ENCODE measurements at places on chromosomes 5 and 9.

- DNase-seq = no peak
These were observed 98.0 kb downstream of the ENC1 start for GRCh38 chr5:74542482-74542881.

- peak; percentile 46 for DNase-seq
These were observed 64.7 kb downstream of the STK10 start for GRCh38 chr5:172123269-172123692.

DNA sequence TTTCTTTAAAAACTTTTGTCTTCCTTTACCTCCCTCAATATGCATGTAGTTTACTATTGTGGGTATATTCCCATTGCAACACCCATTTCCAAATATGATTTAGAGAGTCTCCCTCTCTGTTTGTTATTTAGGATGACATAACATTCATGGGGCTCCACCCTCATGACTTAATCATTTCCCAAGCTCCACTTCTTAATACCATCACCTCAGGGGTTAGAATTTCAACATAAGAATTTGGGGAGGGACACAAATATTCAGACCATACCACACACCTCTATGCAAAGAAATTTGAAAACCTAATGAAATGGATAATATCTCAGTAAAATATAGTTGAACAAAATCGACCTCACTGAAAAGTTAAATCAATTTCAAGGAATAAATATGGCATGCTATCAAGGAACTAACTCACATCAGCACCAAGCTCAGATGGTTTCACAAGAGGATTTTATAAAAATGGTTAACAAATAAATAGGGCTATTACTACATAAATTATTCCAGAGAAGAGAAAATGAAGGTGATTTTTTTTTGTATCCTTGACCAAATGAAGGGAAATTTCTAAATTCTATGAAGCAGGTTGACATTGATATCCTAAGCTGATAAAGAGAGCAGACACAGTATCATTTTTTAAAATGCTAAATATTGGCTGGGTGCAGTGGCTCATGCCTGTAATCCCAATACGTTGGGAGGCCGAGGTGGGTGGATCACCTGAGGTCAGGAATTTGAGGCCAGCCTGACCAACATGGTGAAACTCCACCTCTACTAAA, 20.2 kb upstream of the UBTD2 start:
- DNase-seq = no peak

GRCh38 chr5:150056075-150056443, 30.3 kb downstream of the CSF1R start:
- no peak for DNase-seq

DNA sequence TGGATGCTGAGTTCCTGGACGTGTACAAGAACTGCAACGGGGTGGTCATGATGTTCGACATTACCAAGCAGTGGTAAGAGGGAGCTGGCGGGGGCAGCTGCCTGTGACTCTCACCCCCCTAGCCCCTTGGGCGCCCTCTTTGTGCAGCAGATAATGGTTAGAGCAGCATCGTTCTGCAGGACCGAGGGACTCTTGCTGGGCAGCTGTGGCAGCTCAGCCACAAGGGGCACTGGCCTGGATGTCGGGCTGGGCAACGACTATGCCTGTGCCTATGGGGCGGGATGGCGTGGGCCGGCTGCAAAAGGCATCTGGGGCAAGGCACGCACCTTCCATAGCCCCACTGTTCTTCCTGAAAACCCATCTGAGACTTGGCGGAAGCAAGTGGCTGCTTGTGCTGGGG, 12.9 kb upstream of the AJM1 start:
- no peak for DNase-seq

DNA sequence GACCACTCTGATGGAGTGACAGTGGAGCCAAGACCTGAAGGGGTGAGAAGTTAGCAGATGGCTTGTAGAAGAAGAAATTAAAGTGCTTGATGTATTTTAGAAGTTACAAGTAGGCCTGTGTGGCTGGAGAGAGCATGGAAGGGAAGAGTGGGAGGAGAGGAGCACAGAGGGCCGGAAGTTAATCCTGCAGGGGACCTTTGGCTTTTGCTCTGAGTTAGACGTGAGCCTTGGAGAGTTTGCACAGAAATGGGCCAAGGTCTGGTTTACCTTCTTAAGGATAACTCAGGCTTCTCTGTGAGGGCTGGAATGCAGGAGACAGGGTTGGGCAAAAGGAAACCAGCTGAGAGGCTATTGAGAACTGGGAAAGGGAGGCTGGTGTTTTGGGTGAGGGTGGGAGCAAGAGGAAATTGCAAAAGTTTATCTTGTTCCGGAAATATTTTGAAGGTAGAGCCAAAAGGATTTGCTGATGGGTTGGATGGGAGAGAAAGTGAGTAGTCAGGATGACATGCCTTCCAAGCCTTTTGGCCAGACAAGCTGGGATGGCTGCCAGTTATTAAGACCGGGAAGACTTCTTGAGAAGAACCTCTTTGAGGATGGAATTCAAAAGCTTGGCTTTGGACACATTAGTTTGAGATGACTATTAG, 17.5 kb upstream of the F2RL1 start:
- DNase-seq = no peak

DNA sequence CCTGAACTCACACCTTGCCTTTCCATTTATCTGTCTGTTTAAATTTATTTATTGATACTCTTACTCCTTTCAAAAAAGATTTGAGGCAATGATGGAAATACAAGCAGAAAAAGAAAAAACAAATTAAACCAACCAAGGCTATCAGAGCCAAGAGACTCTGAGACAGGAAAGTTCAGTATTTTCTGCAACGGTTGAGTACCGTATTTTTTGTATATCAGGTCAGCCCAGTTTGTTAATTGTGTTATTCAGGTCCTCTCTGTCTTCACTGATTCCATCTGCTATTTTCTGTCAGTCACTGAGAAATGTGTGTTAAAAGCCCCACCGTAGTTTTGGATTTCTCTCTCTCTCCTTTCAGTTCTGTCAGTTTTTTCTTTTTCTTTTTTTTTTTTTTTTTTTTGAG, 134.5 kb upstream of the SMIM23 start:
- no peak for DNase-seq

- DNase-seq = no peak
These were observed 653.0 kb downstream of the MTRR start for GRCh38 chr5:8521991-8522390.

DNA sequence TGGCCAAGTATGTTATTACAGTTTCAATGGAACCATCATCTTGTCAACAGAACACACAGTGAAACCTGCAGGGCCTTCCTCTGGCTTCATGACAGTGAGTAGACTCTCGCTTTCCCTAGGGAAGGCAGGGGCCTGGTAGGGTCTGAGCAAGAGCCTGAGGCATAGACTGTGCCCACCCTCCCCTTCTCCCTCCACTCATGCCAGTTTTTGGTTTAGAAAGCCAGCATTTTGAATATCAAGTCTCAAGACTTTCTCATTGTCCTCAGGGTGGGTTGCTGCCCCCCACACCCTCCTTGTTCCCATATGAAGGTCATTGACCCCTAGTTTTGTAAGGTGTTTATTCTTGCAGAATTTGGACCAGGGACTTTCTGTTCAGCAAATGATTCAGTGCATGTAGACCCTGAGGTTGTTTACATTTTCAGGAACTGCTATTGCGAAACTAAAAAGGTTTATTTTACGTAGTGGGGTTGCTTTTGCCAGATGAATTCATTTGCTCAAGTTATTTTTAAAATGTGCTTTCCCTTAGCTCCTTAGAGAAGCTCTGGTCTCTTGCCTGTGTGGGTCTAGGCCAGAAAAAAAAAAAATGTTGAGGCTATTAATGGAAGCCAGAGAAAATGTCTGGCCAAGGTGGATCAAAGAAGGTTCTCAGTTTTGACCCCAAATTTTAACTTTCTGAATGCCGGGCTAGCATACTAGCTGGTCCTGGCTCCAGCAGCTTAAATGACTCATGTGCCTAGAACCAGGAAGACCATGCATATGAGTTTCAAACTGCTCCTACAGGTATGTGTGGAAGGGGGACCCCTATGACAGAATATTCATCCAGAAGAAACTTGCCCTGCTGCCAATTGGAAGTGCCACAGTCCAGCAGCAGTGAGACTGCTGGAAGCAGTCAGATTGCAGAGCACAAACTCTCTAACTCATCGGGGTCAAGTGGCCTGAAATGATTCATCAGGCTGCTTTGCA, 10.1 kb upstream of the MOB3B start:
- no peak for DNase-seq

- DNase-seq = no peak
These were observed 96.7 kb downstream of the MRPS27 start for GRCh38 chr5:72223371-72223770.

GRCh38 chr9:124248066-124248465, 9.7 kb upstream of the NEK6 start:
- DNase-seq = no peak

- no peak for DNase-seq
These were observed 71.2 kb downstream of the GHR start for GRCh38 chr5:42494414-42494813.

DNA sequence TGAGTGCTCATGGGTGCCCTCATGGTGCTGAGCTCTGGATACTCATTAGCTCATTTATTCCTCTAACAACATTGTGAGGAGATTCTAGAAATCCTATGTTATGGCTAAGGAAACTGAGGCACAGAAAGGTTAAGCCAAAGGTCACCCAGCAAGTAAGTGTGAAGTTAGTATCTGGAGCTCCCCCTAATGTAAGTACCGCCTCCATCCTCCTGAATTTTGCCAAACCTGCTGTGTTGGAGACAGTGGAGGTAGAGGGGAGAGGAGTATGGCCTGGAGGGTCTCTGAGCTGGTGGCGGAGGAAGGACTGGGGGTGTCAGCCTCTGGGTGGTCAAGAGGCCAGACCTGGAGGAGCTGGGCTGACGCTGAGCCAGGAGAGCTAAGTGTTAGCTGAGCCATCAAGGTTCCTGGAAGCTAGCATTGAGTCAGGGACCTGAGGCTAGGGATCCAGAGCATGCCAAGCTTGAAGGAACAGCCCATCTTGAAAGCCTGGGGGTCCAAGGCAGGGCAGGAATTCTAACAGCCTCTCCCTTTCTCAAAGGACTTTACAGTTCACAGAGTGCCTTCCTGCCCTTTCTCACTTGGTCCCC, 114.8 kb downstream of the RGS3 start:
- DNase-seq = no peak

DNA sequence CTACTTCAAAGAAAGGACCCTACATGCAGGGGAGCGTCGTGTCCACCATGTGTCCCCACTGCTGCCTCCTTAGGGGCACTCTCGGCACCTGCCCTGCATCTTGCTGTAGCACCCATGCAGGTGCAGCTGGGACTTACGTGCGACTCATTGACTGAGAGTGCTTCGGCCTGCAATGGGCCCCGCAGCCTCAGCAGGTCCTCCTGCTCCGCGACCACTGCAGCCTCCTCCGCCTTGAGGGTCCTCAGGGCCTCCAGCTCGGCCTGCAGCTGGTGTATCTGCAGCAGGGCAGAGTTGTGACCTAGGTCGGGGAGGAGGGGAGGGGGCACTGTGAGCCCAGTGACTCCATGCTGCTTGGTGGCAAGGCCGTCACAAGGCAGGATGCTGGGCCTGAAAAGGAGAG, 27.1 kb downstream of the ARPC5L start:
- no peak for DNase-seq

DNA sequence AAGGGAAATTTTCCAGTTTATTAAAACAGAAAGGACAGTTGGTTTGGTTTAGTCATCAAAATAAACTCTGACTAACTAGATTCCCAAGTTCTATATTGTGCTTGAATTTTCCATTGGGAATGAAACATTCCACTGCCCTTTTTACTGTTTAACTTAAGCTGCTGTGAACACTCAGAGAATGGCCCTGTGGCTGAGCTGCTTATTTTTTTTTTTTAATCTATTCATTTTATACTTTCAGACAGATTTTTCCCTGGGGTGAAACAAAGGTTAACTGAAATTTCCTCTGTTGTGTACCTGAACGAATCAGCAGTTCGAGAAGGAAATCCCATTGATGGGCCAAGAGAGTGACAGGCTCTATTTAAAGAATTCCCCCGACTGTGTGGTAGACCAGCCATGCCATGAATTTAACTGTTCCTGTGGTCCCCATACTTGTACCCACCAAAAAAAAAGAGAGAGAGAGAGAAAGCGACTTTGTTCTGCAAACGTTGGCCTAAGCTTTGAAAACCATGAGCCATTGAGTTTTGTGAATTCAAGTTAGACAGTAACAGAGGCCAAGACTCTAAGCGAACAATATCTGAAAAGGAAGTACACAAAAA, 138.7 kb upstream of the GRHPR start:
- DNase-seq = no peak

GRCh38 chr5:42074353-42074752, 149.3 kb downstream of the FBXO4 start:
- DNase-seq = no peak

GRCh38 chr5:99763021-99763774, 772.0 kb upstream of the FAM174A start:
- no peak for DNase-seq

- no peak for DNase-seq
These were observed 70.2 kb downstream of the PRUNE2 start for GRCh38 chr9:76835571-76836283.

- DNase-seq = no peak
These were observed 1.6 kb downstream of the WDR38 start for GRCh38 chr9:124854822-124855221.

- DNase-seq = no peak
These were observed 122.5 kb downstream of the COL23A1 start for GRCh38 chr5:178467568-178468195.

DNA sequence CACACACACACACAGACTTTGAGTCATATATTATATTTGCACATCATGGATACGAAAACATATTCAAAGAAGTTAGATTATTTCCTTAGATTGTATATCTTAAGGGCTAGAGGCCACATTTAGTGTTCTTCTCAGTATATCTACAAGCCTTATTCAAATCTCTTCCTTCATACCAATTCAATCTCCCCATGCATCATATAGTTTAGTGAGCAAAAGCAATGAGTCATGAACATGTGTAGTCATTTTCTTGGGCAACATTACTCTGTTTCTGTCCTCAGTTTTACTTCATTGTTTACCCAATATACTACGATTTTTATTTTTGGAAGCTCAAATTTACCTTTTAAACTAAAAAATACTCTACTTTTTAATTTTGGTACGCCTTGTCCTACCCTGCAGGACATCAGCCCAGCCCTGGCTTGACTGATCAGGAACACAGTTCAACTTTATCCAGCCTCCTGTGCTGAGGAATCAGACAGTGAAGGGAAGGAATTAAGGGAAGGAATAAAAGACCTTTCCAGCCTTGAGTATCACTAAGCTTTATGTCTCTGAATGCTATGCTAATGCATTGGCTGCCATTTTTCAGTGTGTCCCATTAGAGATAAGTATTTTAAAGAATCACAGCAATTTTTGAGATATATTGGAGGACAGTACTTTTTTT, 101.7 kb upstream of the FST start:
- no peak for DNase-seq

- DNase-seq = no peak
These were observed 36.8 kb downstream of the IQGAP2 start for GRCh38 chr5:76439929-76440328.

GRCh38 chr9:107707428-107707837, 217.9 kb upstream of the KLF4 start:
- DNase-seq = no peak

- DNase-seq = no peak
These were observed 24.2 kb downstream of the PSMB7 start for GRCh38 chr9:124390794-124391658.

- DNase-seq = no peak
These were observed 3.4 kb downstream of the IL13 start for GRCh38 chr5:132661231-132662003.

GRCh38 chr5:174560861-174561260, 163.5 kb upstream of the MSX2 start:
- no peak for DNase-seq
